T-cell (primary cell): ENCODE measurements at places on chromosomes 5 and 9. TPM values are rescaled to one million over a fixed set of nuclear protein-coding genes. Genes with fewer than 3 reads are reported as not detected.

DNA sequence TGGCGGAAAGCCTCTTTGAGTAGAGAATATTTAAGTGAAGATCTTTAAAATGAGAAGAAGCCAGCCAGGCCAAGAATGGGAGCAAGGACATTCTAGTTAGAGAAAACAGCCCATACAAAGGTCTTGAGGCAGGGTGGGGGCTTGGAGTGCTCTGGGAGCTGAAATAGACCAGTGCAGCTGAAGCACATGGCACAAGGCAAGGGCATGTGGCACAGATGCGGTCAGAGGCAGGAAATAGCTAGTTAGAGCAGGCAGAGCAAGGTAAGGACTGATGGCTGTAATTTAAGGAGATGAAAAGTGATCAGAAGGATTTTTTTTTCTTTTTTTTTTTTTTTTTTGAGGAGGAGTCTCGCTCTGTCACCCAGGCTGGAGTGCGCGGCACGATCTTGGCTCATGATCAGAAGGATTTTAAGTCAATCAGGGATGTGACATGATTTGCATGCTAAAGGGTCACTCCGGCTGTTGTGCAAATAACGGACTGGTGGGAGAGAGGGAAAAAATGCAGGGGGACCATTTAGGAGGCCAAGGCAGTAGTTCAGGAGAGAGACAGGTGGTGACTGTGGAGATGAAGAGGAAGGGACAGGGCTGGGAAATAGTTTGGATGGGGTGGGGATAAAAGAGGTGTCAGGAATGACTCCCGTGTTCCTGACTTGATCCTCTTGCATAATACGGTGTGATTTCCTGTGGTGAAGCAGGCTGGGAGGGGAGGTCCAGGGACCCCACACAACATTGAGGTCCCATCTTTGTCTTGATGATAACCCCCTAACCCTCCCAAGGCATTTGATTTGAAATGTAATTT is 207.6 kb downstream of the HSPA4 start:
- no peak for DNase-seq

DNA sequence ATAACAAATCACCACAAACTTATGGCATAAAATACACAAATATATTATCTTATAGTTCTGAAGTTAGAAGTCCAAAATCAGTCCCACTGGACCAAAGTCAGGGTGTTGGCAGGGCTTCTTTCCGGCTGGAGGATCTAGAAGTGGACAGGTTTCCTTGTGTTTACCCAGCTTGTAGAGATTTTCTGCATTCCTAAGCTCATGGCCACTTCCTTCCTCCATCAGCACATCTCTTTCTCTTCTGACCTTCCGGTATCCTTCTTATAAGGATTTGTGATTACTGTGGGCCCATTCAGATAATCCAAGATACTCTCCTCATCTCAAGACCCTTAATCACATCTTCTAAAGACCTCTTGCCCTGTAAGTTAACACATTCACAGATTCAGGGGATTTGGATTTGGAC is 97.6 kb downstream of the RAB3C start:
- no peak for DNase-seq

GRCh38 chr5:17697671-17698070 is 63.4 kb downstream of the TAF11L14 start:
- no peak for DNase-seq

GRCh38 chr5:80408484-80409366 is 861 bp downstream of the ZFYVE16 start:
- peak; percentile 23 for DNase-seq

GRCh38 chr5:88680253-88681132 is 202.5 kb downstream of the MEF2C start:
- DNase-seq, result peak; percentile 42

- DNase-seq, result no peak
Observed at GRCh38 chr5:102845041-102845440, 89.9 kb downstream of the PAM start.

GRCh38 chr9:6054280-6055099 is 39.1 kb upstream of the RANBP6 start:
- peak; percentile 54 for DNase-seq

DNA sequence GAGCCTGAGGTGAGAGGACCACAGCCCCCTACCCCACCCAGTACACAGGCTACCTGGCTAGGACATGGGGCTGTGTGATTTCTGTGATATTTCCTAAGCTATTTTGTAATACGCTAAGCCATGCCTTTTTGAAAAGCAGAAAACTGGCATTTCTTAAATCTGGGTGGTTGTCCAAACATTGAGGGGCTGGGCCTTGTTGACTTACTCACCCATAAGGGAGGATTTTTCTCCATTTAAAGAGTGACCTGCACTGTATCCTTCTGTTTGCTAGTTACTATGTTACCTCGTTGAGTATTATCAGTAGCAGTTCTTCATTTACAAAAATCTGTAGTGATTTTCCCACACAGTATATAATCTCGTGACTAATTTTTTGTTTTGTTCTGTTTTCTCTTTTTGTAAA is 117.5 kb upstream of the OTULINL start:
- no peak for DNase-seq

- no peak for DNase-seq
Observed at GRCh38 chr5:55450050-55450765, 84.6 kb downstream of the PLPP1 start.

GRCh38 chr5:176979669-176980068 is 26.9 kb downstream of the UIMC1 start:
- DNase-seq, result no peak

- no peak for DNase-seq
Observed at GRCh38 chr5:132209901-132210545, 17.6 kb downstream of the P4HA2 start.

DNA sequence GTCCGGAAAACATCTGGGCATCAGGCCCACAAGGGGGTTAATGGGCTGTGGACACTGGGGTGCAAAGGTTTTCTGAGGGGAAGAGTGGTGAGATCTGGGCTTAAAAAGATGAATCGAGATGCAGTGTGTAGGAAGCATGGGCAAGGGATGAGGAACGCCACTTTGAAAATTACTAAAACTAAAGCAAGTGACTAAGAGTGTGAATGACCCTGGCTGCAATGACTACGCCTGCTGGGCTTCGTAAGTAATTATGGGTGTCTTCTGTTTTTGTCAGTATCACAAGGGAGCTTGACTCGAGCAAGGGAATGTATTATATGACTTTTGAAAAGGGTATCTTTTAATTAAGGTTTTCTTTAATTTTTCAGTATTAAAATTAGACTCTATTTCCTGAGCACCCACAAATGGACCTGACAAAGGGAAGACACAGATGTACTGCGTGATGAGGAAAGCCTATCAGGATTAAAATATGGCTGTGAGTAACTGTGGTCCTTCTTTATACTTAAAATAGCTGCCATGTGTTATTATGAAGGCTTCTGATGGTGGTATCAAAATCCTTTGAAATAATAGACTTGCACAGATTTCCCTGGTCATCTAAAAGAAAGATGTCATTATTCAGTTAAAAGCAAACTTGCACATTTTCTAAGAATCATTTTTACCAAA is 4.2 kb downstream of the CTXN3 start:
- DNase-seq, result no peak

DNA sequence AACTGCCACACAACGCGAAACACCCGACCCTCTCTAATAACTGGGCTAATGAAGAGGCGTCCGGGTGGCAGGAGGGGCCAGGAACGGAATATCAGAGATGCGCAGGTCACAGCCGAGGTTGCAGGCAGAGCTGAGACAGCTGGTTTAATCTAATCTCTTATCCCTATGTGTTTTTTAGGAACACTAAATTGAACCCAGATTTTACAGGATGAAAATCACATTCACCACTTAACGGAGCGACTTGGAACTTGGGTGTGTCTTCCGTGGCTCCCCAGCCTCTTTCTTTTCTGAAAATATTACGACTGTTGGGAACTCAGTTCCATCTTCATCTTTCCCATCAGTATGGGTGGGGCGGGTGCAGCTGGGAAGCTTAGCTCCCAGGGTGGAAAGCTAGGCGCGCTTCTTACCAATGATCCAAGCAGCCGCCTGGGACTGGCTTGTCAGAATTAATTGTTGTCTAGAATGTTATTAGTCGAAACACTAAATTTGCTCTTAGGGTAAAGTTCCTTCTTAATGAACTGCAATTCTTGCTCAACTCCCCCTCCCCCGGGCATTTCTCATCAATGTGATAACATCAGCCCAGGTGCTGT is 92.5 kb downstream of the IRX2 start:
- DNase-seq, result no peak

The NIM1K gene
- total RNA-seq, result 0.70 TPM

GRCh38 chr9:76912636-76913275 is 6.8 kb upstream of the PRUNE2 start:
- DNase-seq, result no peak

DNA sequence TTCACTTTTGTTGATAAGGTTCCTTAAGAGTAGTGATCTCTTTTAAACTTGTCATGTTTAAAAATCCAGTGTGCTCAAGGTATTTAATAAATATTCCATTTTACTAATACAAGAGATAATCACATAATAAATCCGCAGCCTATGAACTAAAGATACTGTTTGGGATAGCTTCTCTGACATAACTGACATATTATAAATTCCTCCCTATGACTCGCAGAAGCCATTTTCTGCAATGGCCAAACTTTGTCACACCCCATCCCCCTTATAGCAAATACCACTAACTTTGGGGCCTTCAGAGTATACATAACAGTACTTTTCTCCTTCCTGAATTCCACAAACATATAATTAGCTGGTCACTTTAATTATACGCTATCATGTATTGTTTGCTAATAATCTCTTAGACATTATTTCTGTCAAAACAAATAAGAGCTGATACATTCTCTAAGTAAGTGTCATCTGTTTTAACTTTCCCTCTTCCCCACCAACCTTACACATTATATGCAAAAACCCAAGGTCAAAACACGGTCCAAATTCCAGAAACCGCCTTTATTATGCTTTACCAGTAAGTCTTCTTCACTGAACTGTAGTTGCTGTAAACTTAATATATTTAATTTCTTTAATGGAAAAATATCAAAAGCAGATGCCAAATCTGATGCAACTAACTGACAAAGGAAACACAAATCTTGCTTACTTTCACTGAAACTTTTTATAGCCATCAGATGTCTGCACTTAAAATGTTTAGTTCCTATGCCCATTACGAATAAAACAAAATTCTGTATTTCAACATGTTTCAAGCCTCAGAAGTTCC is 971 bp downstream of the TMEM267 start:
- no peak for DNase-seq

GRCh38 chr5:8097146-8097545 is 228.2 kb downstream of the MTRR start:
- DNase-seq, result no peak

DNA sequence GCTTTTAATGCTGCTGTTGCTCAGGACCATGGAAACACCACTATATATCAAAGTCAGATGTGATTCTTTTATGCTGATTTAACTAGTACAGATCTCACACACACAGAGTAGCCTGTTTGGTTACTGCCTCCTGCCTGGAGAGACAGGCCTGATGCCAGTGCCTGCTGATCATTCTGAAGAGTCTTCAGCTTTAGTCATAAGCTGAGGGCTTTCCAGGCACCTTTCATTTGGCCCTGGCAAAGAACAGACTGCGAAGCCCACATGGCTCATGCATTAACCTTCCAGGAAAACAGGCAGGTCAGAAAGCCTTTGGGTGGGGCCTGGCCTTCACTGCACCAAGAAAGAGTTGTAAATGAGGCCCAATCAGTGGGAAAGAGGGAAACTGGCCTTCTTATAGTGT is 144.7 kb downstream of the SAXO1 start:
- no peak for DNase-seq

GRCh38 chr9:7369384-7369821 is 430.2 kb downstream of the DMAC1 start:
- DNase-seq, result no peak

The EGFLAM gene
- total RNA-seq, result not detected

DNA sequence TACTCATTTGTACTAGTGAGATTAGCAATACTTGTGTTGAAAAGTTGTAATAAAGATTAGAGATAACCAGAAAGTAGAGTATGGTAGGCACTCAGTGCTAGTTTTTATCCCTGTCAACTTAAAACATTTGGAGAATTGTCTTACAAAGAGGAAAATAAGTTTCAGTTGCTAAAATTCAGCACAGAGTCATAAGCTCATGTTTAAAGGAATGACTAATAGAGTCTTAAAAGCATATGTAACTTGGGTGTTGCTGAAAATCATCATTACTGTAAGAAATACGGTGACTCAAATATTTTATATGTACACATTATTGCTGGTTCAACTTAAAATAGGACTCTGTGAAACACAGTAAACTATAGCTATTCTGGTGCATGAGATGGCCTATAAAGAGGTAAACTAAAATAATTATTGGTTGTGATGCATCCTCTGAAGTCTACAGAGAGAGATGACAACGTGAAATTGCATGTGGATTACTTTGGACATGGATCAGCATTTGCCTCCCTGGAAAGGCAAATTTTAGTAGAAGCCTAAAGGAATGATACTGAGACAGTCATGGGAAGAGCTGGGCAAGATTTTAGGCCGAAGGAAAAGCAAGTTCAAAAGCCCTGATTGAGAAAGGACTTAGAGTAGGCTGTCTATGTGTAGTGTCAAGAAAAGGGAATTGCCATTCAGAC is 34.6 kb downstream of the SGCD start:
- DNase-seq, result no peak

The KIAA1191 gene
- total RNA-seq, result 70.9 TPM

The CCL27 gene
- not detected for total RNA-seq

DNA sequence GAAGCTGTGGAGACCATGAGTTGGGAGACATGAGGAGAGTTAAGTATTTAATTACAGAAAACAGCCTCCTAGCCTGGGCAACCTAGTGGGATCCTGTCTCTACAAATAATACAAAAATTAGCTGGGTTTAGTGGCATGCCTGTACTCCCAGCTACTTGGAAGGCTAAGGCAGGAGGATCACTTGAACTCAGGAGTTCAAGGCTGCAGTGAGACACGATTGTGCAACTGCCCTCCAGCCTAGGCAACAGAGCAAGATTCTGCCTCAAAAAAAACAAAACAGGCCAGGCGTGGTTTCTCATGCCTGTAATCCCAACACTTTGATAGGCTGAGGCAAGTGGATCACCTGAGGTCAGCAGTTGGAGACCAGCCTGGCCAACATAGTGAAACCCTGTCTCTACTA is 52.6 kb downstream of the AQP7 start:
- DNase-seq, result no peak

The FAM163B gene
- not detected for total RNA-seq

DNA sequence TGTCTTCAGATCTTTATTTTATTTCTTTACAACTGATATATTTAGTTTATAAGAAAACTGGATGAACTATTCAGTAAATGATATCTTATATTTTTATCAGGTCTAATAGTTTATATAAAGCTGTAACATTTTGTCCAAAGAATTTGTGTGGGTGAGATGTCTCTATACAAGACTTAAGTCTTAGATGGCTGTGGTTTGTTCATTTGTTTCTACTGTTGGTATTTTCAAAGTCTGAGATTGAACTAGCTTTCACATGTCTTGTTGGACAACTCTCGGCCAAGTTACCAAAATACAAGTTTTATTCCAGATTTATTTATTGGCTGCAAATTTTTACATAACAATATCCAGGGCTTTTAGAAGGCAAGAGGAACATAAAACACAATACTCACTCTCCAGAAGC is 286.0 kb downstream of the NR2F1-AS1 start:
- no peak for DNase-seq

DNA sequence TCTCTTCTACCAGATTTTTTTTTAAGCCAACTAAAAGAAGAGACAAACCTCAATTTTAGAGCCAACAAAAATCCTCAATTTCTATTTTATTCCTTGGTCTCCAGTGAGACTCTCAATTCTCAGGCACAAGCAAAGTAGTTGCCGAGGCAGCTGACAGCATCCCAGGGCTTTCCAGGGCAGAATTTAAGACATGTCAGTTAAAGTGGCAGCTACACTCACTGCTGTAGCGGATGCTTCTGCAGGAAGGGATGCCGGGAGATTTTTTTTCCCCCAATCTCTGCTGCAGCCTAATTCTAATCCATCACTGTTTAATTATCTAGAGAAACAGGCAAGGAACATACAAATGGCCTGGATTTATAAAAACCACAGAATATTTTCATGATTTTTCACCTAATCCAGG is 57.0 kb downstream of the TTC39B start:
- DNase-seq, result no peak

- no peak for DNase-seq
Observed at GRCh38 chr5:87885758-87886157, 382.9 kb downstream of the TMEM161B start.
